ENCODE measurements at places on chromosomes 7 and 10. TPM values are rescaled to one million over a fixed set of nuclear protein-coding genes. Genes with fewer than 3 reads are reported as not detected.

The KIAA1549 gene
- total RNA-seq, result 0.67 TPM

DNA sequence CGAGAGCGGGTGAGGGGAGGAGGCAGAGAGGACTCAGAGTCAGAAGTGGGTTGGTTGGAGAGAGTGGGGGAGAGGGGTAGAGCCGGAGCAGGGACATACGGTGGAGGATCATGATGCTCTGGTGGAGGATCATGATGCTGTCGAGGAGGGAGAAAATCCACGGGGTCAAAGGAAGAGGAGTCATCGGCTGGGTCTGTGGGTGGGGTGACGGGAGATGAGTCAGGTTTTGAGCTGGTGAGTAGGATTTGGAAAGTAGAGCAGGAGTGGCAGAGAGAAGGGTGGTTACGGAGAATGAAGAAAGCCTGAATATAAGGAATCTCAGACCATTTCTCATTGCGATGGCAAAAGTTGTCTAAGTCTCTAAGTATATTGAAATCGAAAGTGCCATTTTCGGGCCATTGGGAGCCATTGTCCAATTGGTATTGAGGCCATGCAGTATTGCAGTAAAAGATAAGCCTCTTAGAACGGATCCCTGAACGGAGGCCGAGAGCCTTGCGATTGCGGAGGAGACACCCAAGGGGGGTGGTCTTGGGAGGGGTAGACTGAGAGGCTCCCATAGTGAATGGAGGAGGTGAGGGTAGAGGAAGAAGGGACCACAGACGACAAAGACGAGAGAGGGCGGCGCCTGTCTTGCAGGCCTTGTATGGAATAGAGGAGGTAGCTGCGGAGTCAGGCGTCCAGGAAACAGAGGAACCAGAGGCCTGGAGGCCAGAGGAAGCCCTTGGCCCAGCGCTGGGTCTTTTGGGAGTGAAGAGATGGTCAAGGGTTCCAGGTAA is 23.8 kb downstream of the SCIN start:
- DNase-seq, result no peak
- H3K36me3 ChIP-seq, result no peaks in the 10 kb centered on the region
- H3K27me3 ChIP-seq, result no peaks in the 10 kb centered on the region

DNA sequence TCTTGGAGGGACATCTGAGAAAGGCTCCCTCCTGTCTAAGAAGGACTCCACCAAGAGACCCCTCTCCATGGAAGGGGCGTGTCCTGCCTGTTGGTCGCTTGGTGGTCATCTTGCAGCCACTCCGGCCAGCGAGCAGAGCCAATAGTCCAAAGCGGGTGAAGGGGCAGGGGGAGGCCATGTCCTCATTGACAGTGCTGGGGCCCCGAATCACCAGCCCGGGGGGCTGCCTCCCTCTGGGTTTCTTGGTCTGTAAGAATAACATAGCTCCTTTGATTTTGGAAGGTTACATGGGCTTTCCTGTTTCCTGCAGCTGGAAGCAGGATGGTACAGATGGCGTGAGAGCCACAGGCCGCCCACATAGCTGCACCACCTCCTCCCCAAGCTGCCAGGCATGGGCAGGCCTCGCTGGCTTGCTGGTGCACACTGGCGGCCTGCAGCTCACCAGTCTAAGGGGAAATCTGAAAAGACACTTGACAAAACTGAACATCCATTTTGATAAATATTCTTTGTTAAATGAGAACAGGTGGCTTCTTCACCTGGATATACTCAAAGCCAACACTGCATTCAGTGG is 105.8 kb downstream of the ARHGAP22 start:
- no peaks in the 10 kb centered on the region for H3K36me3 ChIP-seq
- H3K27ac ChIP-seq, result no peak overlapping the region
- peaks cover 8% of the 10 kb centered on the region for H3K4me1 ChIP-seq
- H3K27me3 ChIP-seq, result peaks cover 10% of the 10 kb centered on the region
- H3K4me3 ChIP-seq, result no peak overlapping the region
- DNase-seq, result no peak

GRCh38 chr10:123009105-123009820 is 457 bp downstream of the ACADSB start:
- DNase-seq, result peak; percentile 18
- H3K27me3 ChIP-seq, result no peaks in the 10 kb centered on the region
- H3K4me3 ChIP-seq, result peak overlapping the region; percentile 100
- peaks cover 31% of the 10 kb centered on the region for H3K4me1 ChIP-seq
- H3K36me3 ChIP-seq, result peaks cover 16% of the 10 kb centered on the region
- H3K27ac ChIP-seq, result peak overlapping the region; percentile 98

- no peaks in the 10 kb centered on the region for H3K36me3 ChIP-seq
- no peak overlapping the region for H3K4me3 ChIP-seq
- no peaks in the 10 kb centered on the region for H3K4me1 ChIP-seq
- no peaks in the 10 kb centered on the region for H3K27me3 ChIP-seq
- DNase-seq, result no peak
- H3K27ac ChIP-seq, result no peak overlapping the region
These were observed 129.6 kb downstream of the DKK1 start for GRCh38 chr10:52443419-52444388.

Measured in activated naive CD4-positive, alpha-beta T cell treated with anti-CD3 and anti-CD28 coated beads for 36 hours (primary cell).